NCI-H2081 (cell line): ENCODE measurements at places on chromosomes 4 and X.
A peak's percentile ranks its signal among the peaks of the same experiment; 100 is the strongest.

DNA sequence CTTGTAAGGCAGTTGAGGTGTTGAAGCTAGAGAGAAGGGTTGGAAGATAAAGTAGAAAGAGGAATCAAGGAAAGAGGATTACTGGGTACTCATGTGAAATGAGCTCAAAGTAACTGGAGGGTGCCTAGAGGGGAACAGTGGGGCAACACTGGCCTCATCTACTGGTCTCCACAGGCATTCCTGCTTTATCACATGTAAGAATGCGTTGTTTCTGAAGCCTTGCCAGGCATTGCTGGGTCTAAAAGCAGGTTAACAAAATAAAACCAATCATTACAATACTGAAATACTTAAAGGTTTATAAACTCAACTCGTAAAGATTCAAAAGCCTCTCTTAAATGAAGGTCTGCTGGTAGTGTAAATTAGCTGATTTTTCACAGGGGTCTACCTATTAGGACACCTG lies 96.0 kb downstream of the FANCB start:
- no peak for DNase-seq

DNA sequence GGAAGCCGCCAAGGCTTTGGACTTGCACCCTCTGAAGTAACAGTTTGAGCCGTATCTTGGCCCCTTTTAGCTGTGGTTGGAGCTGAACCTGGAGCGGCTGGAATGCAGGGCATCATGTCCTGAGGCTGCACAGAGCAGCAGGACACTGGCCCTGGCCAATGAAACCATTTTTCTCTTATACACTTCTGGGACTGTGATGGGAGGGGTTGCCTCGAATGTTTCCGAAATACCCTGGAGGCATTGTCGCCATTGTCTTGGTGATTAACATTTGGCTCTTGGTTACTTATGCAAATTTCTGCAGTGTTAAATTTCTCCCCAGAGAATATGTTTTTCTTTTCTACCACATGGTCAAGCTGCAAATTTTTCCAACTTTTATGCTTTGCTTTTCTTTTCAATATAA lies 137.2 kb downstream of the MAGEC1 start:
- DNase-seq = no peak

- DNase-seq = no peak
Measured at GRCh38 chr4:6732441-6733357, 16.7 kb downstream of the BLOC1S4 start.

GRCh38 chr4:185394568-185395237 lies 1.0 kb downstream of the LRP2BP start:
- no peak for DNase-seq

DNA sequence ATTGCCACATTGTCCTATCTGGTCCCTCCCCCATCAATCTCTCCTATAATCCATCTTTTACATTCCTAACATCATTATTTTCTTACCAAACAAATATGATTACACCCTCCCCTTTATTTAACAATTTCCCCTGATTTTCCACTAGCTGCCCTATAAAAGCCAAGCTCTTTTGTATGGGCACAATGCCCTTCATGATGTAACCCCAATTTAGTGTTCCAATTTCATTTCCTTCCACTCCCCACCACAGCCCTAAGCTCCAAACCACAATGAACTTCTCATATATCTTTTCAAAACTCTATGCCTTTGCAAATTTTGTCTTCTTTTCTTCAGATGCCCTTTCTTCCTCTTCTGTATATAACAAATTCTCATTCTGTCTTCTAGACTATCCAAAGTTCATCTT lies 39.5 kb upstream of the PTPN13 start:
- no peak for DNase-seq

GRCh38 chr4:63049726-63050125 lies 1359.5 kb downstream of the TECRL start:
- no peak for DNase-seq

DNA sequence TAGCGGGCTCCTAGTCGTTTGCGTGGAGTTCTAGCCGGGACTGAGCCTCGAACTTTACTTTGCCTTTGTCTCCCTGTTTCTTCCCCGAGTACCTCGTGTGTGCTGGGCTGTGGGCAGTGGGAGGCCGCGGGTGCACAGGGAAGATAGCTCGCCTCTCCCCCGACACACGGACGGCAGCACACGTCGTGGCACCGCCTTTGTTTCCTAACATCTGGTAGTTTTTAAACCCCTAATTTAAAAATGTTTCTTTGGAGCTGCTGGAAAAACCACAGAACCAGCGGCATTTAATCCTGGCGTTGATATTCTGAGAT lies 866 bp downstream of the RBM46 start:
- DNase-seq = no peak

DNA sequence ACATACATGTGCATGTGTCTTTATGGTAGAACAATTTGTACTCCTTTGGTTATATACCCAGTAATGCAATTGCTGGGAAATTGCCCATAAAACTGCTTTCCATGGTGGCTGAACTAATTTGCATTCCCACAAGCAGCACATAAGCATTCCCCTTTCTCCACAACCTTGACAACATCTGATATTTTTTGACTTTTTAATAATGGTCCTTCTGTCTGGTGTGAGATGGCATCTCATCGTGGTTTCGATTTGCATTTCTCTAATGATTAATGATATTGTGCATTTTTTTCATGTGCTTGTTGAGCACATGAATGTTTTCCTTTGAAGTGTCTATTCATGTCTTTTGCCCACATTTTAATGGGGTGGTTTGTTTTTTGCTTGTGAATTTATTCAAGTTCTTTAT lies 166.0 kb downstream of the TMEM47 start:
- no peak for DNase-seq

GRCh38 chr4:158484173-158484885 lies 37.4 kb upstream of the RXFP1 start:
- DNase-seq = no peak

DNA sequence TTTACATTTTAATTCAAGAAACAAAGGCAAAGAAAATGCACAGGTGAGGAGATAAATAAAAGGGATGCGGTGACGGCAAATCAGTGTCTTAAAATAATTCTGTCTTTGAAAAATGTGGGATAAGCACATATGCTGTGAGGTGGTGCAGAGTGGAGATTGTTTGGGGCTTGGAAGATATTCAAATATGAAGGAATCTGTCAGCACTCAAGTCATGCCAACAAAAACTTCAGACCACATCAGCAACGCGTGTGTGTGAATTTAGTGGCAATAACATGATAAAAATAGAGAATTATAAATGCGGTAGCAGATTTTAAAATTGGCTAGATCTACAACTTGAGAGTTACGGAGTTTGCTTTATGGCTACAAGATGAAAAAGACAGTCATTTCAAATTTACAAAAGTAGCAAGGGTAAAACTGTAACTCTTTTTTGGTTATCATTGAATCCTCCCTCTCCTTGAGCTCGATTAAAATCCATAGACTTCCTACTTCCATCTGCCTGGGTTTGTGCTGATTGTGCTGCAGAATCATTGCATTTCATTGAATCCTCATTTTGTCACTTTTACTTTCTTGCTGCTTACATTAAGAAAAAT lies 71.5 kb upstream of the VCX2 start:
- no peak for DNase-seq

GRCh38 chr4:3263876-3264193 lies 14.9 kb downstream of the MSANTD1 start:
- DNase-seq = no peak

- peak; percentile 32 for DNase-seq
Measured at GRCh38 chr4:17206829-17207801, 304.8 kb downstream of the QDPR start.

DNA sequence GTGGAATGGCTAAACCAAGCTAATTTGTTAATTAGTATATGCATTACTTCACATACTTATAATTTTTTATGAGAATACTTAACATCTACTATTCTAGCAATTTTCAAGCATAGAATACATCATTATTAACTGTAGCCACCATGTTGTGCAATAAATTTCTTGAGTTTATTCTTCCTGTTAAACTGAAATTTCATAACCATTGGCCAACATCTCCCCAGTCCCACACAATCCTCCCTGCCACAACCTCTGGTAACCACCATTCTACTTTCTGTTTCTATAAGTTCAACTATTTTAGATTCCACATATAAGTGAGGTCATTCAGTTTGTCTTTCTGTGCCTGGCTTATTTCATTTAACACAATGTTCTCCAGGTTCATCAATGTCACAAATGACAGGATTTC lies 208.5 kb downstream of the PPP4R3C start:
- DNase-seq = no peak

- DNase-seq = no peak
Measured at GRCh38 chr4:123870216-123870876, 473.8 kb downstream of the SPRY1 start.

GRCh38 chrX:36961590-36961989 lies 46.6 kb upstream of the FAM47C start:
- peak; percentile 37 for DNase-seq

GRCh38 chr4:172986114-172986513 lies 182.5 kb upstream of the GALNT7 start:
- DNase-seq = no peak

DNA sequence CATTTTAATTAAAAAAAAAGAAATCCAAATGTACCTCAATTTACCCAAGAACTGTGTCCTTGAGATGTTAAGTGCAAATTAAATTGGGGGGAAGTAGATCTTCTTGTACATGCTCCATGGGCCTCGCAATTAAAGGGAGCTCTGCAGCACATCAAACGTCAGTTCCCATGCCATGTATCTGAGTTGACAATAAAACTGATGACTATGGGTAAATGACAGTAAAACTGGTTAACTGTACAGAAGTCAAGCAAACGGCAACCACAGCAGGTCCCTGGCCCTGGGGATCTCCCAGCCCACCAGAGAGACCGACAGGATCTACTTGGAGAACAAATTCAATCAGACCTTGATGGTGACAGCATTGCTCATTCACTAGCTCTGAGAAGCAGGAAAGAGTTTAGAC lies 32.8 kb upstream of the XPNPEP2 start:
- DNase-seq = no peak

DNA sequence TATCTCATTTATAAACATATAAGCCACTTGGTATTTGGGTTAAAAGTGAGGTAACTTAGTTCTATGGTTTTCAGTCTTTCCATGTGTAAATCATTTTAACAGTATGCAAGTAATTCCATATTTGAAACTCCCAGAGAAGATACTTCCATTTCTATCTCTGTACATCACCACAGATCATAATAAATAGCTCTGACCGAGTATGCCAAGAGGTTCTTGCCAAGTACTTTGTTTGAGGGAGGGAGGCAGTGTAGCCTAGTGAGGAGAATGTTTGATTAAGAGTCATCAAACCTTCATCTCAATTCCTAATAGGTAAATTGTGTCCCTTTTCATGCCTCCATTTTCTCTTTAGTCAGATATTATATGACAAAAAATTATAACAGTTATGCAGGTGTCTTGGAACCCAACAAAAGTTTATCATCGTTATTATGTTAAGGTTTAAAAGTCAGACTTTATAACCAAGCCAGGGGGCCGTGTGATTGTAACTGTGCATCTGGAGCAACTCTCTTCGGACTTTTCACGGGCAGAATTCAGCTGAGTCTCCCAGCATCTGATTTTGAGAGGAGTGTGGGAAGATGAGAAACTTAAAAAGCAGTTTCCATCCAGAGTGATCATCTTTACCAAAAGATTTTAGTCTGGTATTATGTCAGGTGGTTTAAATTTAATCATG lies 123.8 kb downstream of the ANK2 start:
- no peak for DNase-seq

DNA sequence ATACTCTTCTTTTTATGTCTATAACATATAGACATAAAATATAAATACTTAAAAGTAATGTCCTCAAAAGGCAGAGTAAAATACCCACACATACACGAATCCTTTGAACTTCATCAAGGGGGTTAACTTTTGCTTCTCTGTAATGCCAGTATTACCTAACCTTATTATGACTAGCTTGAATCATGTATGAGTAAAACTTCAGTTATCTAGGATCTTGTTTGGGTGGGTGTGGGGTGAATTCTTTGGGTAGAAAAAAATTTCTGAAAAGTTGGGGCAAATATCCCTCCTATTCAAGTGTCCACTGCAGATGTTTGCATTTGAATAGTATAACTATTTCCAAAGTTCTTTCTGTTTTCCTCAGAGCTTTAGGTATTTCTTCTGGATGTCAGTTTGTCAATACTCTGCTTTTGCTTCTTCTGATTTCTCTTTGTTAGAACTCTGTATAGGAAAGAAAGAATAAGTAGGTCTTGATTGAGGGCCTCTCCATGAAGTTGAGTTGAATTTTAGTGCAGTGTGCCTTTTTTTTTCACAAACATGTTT lies 173.8 kb downstream of the ADGRL3 start:
- DNase-seq = no peak

GRCh38 chr4:154004507-154005170 lies 215.8 kb upstream of the SFRP2 start:
- no peak for DNase-seq

- peak; percentile 67 for DNase-seq
Measured at GRCh38 chr4:53653484-53654053, 62.3 kb upstream of the LNX1 start.

DNA sequence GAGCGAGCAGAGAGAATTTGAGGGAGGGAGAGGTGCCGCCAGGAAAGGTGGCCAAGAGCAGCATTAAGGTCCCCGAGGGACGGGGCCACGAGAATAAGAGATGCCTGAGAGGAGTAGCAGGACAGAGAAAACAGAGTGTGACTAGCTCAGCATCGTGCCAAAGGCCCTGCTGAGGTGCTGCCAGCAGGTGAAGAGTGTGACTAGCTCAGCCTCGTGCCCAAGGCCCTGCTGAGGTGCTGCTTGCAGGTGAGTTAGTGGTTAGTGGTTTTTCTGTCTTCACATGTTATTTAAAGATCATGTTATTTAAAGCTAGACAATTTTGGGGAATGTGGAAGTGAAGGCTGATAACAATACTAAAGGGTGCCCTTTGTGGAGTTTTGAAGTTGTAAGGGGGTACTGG lies 464.5 kb upstream of the FAT1 start:
- no peak for DNase-seq

- DNase-seq = no peak
Measured at GRCh38 chr4:176641237-176641636, 151.5 kb downstream of the VEGFC start.

- DNase-seq = peak; percentile 99
Measured at GRCh38 chr4:40848251-40848650, 98.5 kb downstream of the NSUN7 start.

GRCh38 chr4:150209140-150209829 lies 131.0 kb downstream of the DCLK2 start:
- no peak for DNase-seq

- no peak for DNase-seq
Measured at GRCh38 chr4:3009422-3009821, 46.1 kb downstream of the GRK4 start.

DNA sequence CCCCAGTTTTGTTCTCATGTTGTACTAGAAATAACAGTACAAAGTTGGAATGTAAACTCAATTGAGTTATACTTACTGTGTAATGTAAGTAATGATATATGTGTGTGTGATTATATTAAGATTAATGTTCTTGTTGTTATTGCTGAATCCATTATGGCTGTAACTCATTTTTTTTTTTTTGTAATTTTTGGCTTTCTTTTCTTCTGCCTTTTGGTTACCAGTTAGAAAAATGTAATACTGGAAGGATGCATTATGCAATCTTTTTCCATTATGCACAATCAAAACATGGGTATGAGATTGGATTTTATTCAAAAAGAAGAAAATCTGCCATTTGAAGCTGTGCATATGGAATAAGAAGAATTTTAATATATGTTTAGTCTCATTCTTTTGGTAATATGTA lies 34.0 kb downstream of the BANK1 start:
- no peak for DNase-seq

- no peak for DNase-seq
Measured at GRCh38 chr4:185341841-185342240, 53.9 kb downstream of the LRP2BP start.
